ENCODE measurements at places on chromosomes 1 and 21.

DNA sequence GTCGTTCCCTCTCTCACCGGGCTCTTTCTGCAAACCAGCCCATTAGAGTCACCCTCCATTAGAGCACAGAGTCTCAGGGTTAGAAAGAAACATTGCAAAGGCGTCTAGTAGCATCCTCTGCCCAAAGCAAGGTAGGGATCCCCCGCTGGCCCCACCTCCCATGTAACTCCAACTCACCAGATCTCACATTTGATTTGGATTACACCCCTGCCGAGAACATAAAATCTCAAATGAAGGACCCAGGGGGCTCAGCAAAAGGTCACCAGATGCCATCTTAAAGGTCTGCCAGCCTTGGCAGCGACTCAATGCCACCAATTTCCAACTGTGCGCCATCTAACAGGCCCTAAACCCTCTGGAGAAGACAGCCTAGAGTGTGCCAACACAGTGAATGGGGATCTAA, 14.1 kb downstream of the C1orf87 start:
- no peak for DNase-seq

GRCh38 chr21:16468184-16468583, 738.4 kb downstream of the USP25 start:
- DNase-seq = no peak

- no peak for DNase-seq
These were observed 267.8 kb downstream of the FOXD2 start for GRCh38 chr1:47705517-47706130.

DNA sequence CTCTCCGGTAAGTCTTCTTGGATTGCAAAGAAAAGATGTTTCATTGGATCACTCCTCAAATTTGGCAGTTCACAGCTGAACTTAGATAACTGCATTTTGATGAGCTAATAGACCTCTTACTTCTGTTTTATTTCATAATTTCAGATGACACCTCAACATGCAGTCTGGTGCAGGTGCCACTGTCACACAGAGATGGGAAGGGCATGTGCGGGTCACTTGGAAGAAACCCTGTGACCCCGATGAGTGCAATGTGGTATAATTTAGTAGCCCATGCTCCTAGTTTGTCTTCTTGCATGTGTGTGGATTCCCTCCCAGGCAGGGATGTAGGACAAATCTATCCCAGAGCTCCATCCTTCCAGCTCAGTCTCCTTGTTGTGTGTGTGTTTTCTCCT, 481 bp upstream of the SLAMF1 start:
- DNase-seq = no peak

- DNase-seq = no peak
These were observed 136.4 kb upstream of the ADGRL2 start for GRCh38 chr1:81664341-81664740.

DNA sequence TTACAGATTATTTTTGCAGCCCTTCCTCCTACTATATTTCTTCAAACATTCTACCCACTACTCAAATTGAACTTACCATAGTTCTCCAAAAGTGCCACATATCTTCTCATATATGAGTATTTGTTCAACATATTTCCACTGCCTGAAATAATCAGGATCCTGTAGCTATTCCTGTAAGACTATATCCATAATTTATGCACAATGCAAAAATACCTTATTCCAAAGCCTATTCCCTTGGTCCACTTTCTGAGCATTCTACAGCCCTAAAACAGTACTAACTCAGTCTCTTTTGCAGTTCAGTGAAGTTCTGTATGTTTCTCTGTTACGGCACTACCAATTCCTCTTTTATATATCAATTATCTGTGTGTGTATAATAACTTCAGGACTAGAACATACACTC, 1283.7 kb upstream of the ADGRL2 start:
- no peak for DNase-seq

DNA sequence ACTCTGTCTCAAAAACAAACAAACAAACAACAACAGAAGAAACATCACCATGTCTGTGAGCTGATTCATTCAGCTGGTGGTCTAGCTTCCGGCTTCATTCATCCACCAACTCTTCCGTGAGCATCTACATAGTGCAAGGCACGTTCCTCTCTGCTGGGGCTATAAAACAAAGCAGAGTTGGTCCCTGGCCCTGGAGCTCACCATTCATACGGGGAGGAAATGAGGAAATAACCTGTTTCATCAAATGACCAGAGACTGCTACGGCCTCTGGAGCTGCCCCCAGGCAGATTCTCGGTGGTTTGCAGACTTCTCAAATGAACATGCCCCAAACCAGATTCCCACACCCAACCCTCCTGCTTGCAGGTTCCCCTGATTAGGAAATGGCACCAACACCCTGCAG, 41.0 kb upstream of the ID3 start:
- DNase-seq = no peak

DNA sequence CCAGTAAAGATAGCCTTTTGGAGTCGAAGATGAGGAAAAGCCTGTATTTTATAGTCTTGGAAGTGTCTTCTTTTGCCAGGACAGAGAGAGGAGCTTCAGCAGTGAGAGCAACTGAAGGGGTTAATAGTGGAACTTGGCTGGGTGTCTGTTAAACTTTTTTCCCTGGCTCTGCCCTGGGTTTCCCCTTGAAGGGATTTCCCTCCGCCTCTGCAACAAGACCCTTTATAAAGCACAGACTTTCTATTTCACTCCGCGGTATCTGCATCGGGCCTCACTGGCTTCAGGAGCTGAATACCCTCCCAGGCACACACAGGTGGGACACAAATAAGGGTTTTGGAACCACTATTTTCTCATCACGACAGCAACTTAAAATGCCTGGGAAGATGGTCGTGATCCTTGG, at the start of gene VCAM1:
Gene VCAM1, plus strand, starts transcription at position 253 of the 400 bp plus-strand sequence. Its CDS starts 119 bp downstream, at position 372.
- no peak for DNase-seq

GRCh38 chr21:30567617-30568016, 6.5 kb upstream of the KRTAP19-7 start:
- DNase-seq = no peak

DNA sequence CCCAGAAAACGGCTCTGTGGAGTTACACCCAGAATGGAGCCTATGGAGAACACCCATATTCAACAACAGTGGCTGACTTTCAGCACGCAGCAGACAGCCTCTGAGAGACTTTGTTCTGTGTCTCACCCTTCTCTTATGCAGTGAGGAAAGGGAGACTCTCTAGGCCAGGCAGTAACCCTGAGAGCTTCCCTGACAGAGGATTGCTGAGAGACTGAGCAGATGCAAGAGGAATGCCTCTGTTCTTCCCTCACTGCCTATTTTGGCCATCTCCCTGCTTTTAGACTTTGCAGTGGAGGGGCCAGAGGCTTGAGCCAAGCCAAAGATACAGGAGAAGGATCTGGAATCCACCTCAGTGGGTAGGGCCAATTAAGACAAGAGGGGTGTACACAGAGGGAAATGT, 41.8 kb upstream of the SLC16A1 start:
- no peak for DNase-seq

GRCh38 chr1:227779685-227780084, 35.8 kb upstream of the PRSS38 start:
- DNase-seq = no peak

GRCh38 chr1:226034482-226034881, 28.0 kb upstream of the H3-3A start:
- no peak for DNase-seq

GRCh38 chr1:77126307-77126706, 92.9 kb downstream of the PIGK start:
- DNase-seq = no peak

DNA sequence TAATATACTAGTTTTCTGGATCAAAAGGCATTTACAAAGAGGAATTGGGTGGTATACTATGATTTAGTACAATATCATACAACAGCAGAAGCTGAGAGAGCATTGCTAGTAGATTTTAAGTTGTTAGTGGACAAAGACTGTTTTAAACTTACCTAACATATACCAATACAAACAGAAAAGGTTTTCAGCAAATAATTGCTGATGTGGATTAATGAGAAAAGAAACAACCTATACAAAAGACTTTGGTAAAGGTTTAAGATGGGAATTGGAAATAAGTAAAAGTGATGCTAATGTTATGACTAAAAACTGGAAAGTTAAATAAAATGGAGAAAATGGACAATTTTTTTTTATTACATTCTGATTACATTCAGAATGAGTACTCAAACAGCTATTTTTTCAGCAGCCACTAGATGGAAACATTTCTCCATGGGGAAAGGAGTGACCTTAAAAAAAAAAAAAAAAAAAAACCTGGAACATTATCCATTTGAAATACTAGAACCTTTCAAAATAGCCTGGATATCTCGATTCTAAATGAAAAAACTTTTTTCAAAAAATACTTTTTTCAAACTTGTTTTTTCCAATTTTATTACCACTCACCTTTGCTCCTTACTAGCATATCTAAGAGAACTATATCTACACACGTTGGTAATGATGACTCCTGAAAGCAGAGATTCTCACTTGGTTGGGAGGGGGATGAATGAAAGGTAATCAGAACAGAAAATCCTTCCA, 55.4 kb downstream of the EPRS1 start:
- DNase-seq = no peak

DNA sequence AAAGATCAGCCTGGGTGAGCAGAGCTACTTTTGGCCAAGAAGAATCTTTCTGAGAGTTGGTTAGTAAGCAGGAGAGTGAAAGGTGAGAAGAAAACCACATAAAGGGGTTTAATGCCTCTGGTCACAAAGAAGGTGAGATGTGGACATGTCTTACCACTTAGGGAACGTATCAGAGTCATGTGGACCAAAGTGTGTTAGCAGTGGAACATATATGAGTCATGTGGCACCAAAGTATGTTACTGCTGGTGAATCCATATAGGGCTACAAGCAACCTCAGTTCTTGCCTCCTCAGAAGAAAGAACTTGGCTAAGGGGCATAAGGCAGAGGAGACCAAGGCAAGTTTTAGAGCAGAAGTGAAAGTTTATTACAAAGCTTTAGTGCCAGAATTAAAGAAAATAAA, 411.6 kb upstream of the NEGR1 start:
- no peak for DNase-seq

- DNase-seq = no peak
These were observed 737 bp upstream of the SERPINC1 start for GRCh38 chr1:173917635-173918493.

DNA sequence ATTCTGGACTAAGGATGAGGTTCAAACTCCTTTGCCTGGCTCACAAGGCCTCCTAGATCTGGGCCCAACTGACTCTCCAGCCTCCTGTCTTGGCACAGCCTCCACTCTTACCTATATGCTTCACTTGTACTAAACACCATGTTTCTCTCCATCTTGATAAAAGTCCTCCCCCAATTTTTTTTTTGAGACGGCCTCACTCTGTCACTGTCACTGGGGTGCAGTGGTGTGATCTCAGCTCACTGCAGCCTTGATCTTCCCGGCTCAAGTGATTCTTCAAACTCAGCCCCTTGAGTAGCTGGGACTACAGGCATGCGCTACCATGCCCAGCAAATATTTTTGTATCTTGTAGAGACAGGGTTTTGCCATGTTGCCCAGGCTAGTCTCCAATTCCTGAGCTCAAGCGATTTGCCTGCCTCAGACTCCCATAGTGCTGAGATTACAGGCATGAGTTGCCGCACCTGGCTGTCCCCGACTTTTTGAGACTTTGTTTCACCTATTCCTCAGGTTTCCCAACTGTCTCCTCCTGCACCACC, 39.7 kb downstream of the CD34 start:
- DNase-seq = no peak

- no peak for DNase-seq
These were observed 409.9 kb downstream of the PTPRU start for GRCh38 chr1:29646161-29646775.

GRCh38 chr1:84027368-84027767, 28.4 kb upstream of the TTLL7 start:
- DNase-seq = no peak

- no peak for DNase-seq
These were observed 4.8 kb upstream of the SLAMF9 start for GRCh38 chr1:159958719-159959380.

- no peak for DNase-seq
These were observed 18.7 kb downstream of the C1orf198 start for GRCh38 chr1:230849451-230850224.

GRCh38 chr21:38897532-38898421, 92.0 kb downstream of the ETS2 start:
- DNase-seq = no peak

Measured in cortex of kidney (tissue), 1 donor.